Activated CD4-positive, CD25-positive, alpha-beta regulatory T cell (primary cell): ENCODE measurements at places on chromosomes 4 and X.

DNA sequence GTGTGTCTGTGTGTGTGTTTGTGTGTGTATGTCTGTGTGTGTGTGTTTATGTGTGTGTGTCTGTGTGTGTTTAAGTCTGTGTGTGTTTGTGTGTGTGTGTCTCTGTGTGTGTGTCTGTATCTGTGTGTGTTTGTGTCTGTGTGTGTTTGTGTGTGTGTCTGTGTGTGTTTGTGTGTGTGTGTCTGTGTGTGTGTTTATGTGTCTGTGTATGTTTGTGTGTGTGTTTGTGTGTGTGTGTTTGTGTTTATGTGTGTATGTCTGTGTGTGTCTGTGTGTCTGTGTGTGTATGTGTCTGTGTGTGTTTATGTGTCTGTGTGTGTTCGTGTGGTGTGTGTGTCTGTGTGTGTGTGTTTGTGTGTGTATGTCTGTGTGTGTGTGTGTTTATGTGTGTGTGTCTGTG, 11.4 kb downstream of the IL9R start:
- no peak for DNase-seq

DNA sequence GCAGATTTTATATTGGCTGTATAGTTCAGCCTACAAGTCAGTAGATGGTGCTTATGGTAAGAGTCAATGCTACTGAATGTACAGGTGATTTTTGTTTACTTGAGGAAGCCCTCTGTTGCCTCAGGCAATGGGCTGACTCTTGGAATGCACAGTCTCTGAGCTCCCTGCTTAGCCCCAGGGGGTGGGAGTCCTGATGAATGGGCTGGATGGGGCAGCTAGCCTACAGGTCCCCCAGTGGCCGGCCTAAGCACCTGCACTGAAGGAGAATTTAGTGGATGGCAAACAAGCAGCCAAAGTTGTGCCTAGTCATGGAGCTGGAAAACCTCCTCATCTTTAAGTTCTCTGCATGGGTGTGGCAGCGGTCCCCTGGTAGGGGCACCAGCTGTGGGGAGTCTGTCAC, 101.8 kb upstream of the CXorf51B start:
- no peak for DNase-seq

GRCh38 chr4:41154814-41155177, 59.5 kb downstream of the APBB2 start:
- no peak for DNase-seq

DNA sequence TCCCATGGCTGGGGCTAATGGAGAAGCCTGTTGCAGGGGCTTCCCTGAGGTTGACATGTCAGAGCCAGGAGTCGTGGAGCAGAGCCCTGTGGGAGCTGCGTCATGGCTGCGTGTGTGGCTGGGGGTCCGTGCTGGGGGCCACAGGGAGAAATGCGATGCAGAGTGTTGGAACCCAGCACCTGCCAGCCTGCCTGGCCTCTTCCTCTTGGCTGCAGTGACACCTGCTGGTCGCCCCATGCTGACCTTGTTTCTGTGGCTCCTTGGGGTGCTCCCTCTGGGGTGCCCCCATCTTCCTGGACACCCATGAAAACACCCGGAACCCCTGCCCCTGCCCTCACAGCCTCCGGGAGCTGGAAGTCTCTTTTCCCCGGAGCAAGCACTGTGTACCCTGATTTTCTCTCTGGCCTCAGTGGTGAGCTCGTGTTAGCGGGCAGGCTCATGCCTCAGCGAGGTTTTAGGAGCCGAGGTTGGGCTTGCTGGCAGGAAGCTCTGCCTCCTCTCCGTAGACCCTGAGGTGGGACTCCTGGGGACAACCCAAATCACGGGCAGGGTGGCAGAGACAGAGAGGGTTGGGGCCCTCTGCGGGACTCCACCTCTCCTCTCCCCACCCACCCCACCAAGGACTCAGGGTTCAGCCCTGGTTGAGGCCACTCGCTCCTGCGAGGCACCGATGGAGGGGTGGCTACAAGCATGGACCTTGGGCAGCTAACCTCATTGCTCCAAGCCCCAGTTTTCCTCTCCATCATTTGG, 103.7 kb downstream of the SORCS2 start:
- DNase-seq = no peak

- DNase-seq = no peak
Observed at GRCh38 chr4:123659730-123660129, 263.1 kb downstream of the SPRY1 start.

GRCh38 chr4:169342906-169343564, 72.3 kb upstream of the SH3RF1 start:
- no peak for DNase-seq
